ENCODE measurements at places on chromosomes 1 and 21. TPM values are rescaled to one million over a fixed set of nuclear protein-coding genes. Genes with fewer than 3 reads are reported as not detected.

Gene HFM1
- 0.25 TPM for polyA plus RNA-seq

Gene TFB2M
- 12.9 TPM for polyA plus RNA-seq

GRCh38 chr1:231354330-231355020 lies 16.4 kb downstream of the SPRTN start:
- no peak for DNase-seq

DNA sequence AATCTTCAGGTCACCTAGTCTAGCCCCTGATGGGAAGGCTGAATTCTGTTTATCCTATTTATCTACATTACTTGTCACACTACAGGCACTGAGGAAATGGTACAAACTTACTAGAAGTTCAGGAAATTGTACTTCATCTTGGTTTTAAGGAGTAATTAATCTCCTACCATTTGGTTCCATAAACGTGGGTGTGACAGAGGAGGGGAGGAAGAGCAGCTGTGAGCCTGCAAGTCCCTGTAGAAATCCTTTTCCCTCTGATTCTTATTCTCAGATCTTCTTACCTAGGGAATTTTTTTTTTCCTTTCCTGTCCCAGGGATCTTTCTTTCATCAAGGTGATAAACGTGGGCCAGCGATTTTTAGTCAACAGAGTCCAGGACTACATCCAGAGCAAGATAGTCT lies 14.1 kb downstream of the PFKFB2 start:
- no peak for DNase-seq

Gene PPP1R12B
- polyA plus RNA-seq: 4.1 TPM

- no peak for DNase-seq
Observed at GRCh38 chr1:114339379-114339778, 171.6 kb downstream of the TRIM33 start.

- DNase-seq: no peak
Observed at GRCh38 chr1:58005212-58005611, 541.3 kb downstream of the OMA1 start.

Gene RGS4
- polyA plus RNA-seq: 2.7 TPM

Gene PLPP3
- 5.1 TPM for polyA plus RNA-seq

Gene FAM43B
- polyA plus RNA-seq: 0.16 TPM

GRCh38 chr1:3064296-3064850 lies 4.6 kb upstream of the PRDM16 start:
- DNase-seq: no peak

- no peak for DNase-seq
Observed at GRCh38 chr1:244705261-244706234, 52.6 kb downstream of the DESI2 start.

DNA sequence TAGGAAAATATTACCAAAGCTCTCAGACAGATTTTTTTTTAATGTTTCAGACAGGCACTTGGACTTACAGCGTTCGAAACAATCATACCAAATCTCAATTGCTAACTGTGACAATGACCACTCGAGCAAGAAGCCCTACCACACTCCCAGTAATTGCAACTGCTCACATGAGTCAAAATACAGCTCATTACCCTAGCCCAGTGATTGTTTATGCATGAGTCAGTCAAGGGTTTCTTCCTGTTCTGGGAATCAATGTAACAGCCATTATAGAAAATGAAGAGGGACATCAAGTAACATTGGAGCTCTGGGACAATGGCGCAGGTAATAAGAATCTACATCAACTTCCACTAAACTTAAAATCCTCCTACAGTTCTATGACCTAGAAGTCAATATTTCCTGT lies 56.1 kb upstream of the SH3GLB1 start:
- no peak for DNase-seq

GRCh38 chr1:19988267-19989006 lies 9.0 kb upstream of the PLA2G2A start:
- no peak for DNase-seq

DNA sequence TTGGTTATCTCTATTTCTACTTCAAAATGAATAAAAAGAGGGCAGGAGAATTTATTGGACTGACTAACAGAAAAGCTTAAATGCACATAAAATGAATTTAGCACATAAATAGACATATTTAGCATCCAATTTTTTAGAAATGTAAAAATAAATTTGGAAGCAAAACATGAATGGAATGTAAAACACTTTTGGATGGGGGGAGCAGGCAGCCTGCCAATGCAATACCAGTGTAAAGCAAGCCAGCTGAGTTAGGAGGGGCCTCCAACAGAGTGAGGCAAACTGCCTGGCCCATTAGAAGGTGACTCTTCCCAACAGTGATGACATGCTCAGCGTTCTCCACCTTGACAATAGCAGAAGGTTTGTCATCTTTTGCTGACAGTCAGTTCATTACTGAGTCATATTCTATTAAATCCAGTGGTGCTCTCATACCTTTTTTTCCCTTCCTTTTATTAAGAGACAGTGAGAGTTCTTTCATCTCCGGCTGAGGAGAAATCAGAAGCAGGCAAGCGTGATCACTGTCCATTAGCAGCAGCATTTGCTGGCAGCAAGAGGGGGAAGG lies 19.5 kb upstream of the EXO1 start:
- DNase-seq: no peak

GRCh38 chr1:207051191-207051943 lies at the start of gene YOD1:
TSS of gene YOD1 (minus strand) at chr1:207051208. CDS start at chr1:207051030, 178 bp downstream.
- peak; percentile 63 for DNase-seq

- DNase-seq: no peak
Observed at GRCh38 chr21:21114461-21114860, 116.3 kb downstream of the NCAM2 start.

All from small intestine (tissue), 16 donors.